ENCODE measurements at places on chromosomes 6 and 20.

DNA sequence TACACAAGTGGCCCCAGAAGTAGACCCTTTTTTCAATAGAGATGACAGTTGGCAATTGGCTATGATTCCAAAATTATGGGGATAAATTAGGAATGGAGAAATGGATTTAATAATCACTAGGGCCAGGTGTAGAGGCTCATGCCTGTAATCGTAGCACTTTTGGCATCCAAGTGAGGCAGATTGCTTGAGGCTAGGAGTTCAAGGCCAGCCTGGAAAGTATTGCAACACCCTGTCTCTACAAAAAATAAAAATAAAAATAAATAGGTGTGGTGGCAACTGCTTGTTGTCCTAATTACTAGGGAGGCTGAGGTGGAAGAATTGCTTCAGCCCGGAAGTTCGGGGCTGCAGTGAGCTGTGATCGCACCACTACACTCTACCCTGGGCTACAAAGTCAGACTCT, 60.0 kb downstream of the BMP2 start:
- no peak for DNase-seq

- no peak for DNase-seq
Observed at GRCh38 chr6:1403851-1404712, 14.7 kb downstream of the FOXF2 start.

DNA sequence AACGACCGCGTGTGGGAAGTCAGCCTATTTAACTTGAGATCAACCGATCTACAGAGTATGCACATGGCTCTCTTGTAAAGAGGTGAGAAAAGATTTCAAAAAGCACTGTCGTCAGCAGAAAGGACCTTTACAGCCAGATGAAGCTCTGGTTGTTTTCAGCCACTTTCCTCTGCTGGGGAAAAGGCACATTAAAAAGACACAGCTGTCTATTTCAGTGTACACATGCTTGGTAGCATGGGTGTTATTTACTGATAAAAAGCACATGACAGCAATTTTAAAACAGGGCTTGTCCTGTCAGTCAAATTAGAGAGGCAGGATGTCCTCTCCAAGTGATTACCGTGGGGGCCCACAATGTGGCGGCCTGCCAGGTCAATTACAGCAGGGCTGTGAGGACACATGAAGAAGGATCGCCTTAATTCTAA, 188.9 kb downstream of the PRKN start:
- peak; percentile 68 for DNase-seq

GRCh38 chr6:7727946-7728854, 2.3 kb downstream of the BMP6 start:
- DNase-seq, result no peak
